Articular chondrocyte of knee joint (primary cell): ENCODE measurements at places on chromosomes 1 and 21. TPM values are rescaled to one million over a fixed set of nuclear protein-coding genes. Genes with fewer than 3 reads are reported as not detected.

HSPB7 gene
- 13.2 and 19.6 TPM in 2 replicates for total RNA-seq

ID3 gene
- 311 and 497 TPM in 2 replicates for total RNA-seq

SPATA46 gene
- total RNA-seq = not detected in 2 replicates

LEPR gene
- 11.6 and 14.6 TPM in 2 replicates for total RNA-seq

ZNF692 gene
- 6.5 and 7.5 TPM in 2 replicates for total RNA-seq

OR2L2 gene
- under 0.01 TPM in 2 replicates for total RNA-seq
